Muscle of arm (tissue), 14 donors: ENCODE measurements at places on chromosomes 7 and 10.

DNA sequence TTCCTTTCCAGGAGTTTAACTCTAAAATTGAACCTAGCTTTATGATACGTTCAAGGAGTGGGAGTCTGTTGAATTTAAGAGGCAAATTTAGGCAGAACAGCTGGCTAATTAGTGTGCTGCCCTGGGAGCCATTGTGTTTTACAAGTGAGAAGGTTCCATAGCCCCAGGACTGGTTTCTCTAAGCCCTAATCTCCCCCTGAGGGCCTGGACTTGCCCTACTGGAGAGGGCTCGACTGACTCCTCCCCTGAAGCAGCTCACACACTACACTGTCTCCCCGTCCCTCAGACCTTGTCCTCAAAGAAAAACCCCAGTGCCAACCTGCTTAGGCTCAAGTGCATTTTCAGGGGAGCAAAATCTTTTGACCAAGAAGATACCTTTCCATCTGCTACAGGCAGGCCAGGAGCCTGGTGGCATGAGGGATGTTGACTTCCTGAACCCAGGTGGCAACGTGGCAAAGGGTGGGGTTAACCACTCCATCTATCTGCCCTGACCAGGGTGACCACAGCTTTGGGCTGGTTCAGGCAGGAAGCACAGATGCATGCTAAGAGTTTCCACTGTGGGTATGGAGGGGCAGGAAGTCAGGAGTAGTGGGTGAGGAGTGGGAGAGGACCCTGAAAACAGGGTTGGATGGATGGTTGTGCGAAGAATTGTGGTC lies 68.9 kb upstream of the CARD11 start:
- DNase-seq = no peak

GRCh38 chr7:122528879-122529481 lies 169.9 kb downstream of the RNF133 start:
- DNase-seq = peak; percentile 20

DNA sequence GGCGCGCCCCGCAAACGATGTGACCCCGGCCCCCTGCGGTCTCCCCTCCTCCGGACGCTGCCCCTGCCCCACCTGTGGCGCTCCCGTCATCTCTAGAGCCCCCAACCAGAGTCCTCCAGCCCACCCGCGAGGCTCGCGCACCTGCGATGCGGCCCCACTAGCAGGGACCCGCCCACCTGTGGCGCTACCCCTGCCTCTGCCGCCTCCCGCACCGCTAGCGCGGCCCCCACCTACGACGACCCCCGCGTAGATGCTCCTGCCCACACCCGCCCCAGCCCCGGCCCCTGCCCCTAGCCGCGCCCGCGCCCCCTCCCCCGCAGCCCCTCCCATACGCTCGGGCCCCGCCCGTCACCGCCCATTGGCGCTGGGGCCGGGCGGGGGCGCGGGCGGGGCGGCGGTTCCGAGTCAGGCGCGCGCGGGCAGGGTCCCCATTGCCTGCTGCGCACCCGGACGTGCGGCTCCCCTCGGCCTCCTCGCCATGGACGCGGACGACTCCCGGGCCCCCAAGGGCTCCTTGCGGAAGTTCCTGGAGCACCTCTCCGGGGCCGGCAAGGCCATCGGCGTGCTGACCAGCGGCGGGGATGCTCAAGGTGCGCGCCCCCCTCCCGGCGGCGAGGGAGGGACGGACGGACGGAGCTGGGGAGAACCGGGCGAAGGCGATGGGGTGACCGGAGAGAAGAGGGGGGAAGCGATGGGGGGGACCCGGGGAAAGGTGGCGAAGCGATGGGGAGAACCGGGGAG lies at the start of gene PFKP:
TSS of gene PFKP (plus strand) at position 431 of the 741 bp plus-strand sequence. CDS start at position 479, 48 bp downstream.
- no peak for DNase-seq

- no peak for DNase-seq
Observed at GRCh38 chr10:128660726-128661125, 534.5 kb upstream of the MKI67 start.

DNA sequence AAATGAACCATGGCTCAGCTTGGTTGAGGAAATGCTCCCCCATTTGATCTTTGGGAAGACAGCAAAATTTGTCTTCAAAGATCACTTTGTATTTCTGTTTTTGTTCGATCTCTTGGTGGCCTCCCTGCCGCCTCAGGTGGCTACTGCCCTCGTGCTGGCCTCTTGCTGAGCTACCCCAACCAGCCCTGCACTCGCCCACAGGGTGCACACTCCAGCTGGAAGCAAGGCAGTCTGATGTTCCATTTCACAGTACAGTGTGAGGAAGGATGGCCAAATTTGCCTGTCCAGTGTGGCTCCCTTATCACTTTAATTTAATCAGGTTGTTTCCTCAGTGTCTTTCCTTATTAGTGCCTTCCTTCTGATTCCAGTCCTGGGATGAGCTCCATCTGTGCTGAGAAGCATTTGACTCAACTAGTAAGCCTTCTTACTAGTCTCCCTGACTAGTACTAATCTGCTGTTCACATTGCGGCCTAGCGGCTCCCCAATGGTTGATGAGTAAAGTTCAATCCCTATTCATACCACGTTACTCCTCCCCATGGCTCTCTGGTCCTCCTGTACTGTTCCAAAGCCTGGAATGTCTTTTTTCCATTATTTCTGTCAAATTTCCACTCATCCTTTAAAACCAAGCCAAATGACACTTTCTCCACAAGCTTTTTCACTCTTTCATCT lies 8.2 kb downstream of the MYOF start:
- DNase-seq = no peak

DNA sequence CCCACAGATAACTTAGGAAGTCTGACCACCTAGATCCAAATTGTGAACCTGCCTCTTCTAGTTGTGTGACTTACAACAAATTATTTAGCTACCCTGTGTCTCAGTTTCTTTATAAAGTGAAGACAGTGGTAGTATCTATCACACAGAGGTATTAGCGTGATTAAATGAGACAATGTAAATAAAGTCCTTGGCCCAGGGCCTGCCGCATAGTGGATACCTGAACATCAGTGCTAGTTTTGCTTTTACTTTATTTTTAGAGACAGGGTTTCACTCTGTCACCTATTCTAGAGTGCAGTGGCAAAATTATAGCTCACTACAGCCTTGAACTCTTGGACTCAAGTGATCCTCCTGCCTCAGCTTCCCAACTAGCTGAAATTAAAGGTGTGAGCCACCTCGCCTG lies 177.1 kb downstream of the CDK14 start:
- DNase-seq = no peak

- DNase-seq = no peak
Observed at GRCh38 chr10:102657984-102658724, 13.9 kb downstream of the TRIM8 start.

DNA sequence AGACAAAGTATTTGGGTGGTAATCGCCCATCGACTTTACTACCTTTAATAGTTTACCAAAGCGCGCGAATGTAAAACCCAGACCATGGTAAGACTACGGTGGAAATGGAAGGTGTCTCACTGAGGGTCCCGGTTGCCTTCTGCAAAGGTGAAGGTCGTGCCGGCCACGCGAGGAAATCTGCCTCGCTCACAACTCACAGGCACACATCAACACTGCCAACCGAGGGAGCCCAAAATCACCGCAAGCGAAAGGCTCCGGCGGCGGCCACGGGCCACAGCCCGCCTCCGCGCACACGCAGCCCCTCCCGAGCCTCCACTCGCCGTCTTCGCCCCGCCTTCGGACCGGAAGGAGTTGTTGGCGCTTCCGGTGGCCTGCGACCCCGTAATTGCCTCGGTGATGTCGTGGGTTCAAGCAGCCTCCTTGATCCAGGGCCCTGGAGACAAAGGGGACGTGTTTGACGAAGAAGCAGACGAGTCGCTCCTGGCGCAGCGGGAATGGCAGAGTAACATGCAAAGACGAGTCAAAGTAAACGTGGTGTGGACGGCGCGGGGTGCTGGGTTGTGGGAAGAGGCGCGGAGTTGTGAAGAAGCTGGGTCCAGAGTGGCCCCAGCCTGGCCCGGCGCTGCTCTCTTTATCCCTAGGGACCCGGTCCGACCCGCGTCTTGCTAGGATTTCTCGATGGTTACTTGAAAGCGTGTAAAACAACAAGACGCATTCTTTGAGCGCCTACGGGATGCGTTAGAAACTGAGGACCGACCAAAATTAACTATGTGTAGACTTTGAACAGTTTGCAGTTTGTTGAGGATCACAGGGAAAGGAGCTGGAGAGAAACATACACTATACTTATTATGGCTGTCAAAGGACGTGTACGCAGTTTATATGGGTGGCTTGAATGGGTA lies at the start of gene YAE1:
TSS of gene YAE1 (plus strand) at position 382 of the 899 bp plus-strand sequence. CDS start at position 397, 15 bp downstream.
- DNase-seq = peak; percentile 91

DNA sequence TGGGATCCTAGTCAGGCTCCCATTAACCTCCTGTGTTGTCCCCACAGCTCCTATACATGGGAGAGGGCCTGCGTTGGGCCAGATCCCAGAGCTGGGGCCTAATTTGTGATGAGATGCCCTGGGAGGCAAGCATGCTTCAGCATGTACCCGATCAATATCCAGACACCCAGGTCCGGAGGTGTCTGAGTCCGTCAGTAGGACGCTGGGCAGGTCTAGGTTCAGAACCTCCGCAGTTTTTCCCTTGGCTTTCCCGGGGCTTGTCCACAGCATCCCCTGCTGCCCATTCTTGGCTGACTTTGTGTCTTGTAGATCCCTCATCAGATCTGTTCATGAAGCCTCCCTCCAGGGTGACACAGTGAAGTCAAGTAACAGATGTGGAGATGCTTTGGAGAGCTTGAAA lies 32.7 kb upstream of the RBAK start:
- no peak for DNase-seq

- no peak for DNase-seq
Observed at GRCh38 chr7:133805426-133805825, 321.7 kb upstream of the LRGUK start.

DNA sequence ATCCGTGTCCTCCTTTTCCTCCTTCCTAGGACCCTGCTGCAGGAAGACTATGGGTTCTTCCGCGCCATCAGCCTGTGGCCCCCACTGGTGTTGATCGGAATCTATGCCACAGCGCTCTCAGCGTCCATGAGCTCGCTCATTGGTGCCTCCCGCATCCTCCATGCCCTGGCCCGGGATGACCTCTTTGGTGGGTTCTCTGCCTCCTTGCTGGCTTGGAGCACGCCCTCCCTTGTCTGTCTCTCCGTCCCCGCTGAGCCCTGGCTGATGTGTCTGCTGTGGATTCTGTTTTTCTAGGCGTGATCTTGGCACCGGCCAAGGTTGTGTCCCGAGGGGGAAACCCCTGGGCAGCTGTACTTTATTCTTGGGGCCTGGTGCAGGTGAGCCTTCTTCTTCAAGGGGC lies 7.3 kb upstream of the TRIP6 start:
- DNase-seq = no peak

- DNase-seq = peak; percentile 68
Observed at GRCh38 chr10:110279407-110279986, 25.2 kb downstream of the SMNDC1 start.

GRCh38 chr7:157930441-157930840 lies 593.6 kb downstream of the DNAJB6 start:
- DNase-seq = no peak

DNA sequence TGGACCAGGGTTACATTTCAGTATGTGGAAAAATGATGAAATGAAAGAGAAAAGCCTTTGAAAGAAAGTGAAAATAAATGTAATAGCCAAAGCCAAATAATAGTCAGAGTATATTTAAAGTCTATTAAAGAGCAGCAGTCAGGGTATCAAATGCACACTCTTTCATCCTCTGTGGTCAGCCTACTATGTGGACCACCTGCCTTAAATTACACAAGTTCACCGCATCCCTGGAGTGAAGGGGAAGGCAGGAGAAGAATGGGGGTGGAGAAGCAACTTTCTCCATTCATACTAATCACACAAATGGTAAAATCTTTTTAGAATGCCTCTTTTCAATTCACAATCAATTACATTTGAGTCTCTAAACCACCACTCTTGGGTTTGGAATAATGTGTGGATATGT lies 16.0 kb downstream of the TWIST1 start:
- DNase-seq = no peak

DNA sequence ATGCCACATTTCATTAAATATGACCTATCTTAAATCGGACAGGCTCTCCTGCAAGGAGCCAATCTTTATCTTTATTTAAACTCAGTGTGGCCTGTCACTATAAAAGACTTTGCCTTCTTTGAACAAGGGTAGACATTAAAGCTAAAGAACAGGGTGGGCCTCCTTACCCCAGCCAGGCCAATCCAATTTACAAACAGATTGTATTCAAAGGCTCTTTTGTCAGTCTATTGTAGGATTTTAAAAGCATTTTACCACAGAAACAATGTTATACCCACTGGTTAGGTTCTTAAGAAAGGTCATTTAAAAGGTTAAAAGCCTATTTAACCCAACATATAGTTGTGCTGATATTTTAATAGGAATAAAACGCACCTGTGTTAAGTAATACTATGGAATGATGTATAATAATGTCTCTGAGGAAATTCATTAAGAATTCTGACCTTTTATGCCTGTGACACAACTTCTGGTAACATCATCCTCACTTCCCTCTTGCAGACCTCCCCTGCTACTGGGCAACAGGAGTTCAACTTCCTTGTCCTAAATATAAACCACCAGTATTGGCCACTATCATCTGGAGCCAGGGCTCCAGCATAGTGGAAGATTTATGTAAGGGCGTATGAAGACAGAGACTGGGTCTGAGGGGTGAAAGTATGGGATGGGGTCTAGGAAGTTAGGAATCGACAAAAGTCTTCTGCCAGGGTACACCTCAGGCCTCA lies 32.5 kb downstream of the MTERF1 start:
- DNase-seq = no peak

DNA sequence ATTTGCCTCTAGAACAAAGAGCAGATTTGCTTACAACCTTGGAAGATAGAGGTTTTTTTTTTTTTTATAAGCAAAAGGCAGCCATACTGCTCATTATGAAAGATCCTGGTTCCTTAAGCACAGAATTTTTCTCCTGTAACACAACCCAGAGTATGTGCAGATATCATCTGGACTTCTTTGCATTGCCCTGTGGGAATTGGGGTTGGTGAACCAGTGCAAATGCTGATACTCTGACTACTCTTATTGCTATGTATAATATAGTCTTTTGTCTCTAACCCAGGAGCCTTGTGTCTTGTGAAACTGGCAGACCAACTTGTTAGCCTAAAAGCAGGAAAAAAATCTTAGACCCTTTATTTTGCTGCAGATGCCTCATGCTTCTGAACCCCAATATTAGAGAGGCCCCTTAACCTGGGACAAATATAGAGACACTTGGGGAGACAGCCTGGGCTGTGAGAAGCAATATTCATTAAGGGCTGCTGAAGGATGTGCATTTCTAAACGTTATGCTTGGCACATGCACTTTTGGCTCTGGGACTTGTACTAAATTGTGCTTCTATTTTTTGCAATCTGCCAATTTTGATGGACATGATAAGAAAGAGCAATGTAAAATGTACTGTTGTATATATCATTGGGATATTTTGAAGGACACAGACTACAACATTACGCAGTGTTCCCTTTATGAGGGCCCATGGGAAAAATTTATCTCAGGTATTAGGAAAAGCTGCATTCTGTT lies 78.9 kb downstream of the ANLN start:
- no peak for DNase-seq

- no peak for DNase-seq
Observed at GRCh38 chr10:93110472-93111146, 36.9 kb downstream of the CYP26A1 start.

- DNase-seq = no peak
Observed at GRCh38 chr10:111128331-111129180, 51.7 kb downstream of the ADRA2A start.
